T-helper 2 cell treated with Interferon-gamma antibody and Interleukin-4, amounts not matched to agents 5 μg/mL and 100 μg/mL, for 36 hours (primary cell): ENCODE measurements at places on chromosomes 16 and 17.
A peak's percentile ranks its signal among the peaks of the same experiment; 100 is the strongest.

DNA sequence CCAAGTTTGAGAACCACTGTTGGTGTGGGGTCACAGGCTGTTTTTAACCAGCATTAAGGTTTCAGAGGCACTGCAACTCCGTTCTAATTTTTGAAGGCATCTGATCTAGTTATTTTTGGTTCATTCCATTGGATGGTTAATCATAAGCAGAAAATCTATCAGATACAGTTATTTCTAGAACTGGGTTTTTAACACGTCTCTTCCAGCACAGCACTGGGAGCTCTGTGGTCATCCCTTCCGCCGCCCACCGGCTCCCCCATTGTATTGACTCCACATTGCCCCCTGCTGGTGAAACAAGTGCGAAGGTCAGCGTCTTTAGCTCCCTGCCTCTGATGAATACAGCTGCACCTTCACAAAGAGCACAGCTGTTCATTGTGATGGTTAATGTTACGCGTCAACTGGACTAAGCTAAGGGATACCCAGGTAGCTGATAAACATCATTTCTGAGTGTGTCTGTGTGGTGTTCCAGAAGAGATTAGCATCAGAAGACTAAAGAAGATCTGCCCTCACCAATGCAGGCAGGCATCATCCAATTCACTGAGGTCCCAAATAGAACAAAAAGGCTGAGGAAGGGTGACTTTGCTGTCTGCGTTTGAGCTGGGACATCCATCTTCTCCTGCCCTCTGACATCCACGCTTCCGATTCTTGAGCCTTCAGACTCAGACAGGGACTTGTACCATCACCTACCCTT, 8.5 kb downstream of the CCL18 start:
- no peak overlapping the region for H3K27ac ChIP-seq
- no peak overlapping the region for H3K4me3 ChIP-seq
- H3K27me3 ChIP-seq = peaks cover 27% of the 10 kb centered on the region
- H3K36me3 ChIP-seq = no peaks in the 10 kb centered on the region
- peak; percentile 78 for DNase-seq
- peaks cover 9% of the 10 kb centered on the region for H3K4me1 ChIP-seq

GRCh38 chr17:62780951-62781350, 27.2 kb downstream of the MARCHF10 start:
- H3K27me3 ChIP-seq = peaks cover 8% of the 10 kb centered on the region
- H3K27ac ChIP-seq = no peak overlapping the region
- no peak overlapping the region for H3K4me3 ChIP-seq
- H3K36me3 ChIP-seq = no peaks in the 10 kb centered on the region

DNA sequence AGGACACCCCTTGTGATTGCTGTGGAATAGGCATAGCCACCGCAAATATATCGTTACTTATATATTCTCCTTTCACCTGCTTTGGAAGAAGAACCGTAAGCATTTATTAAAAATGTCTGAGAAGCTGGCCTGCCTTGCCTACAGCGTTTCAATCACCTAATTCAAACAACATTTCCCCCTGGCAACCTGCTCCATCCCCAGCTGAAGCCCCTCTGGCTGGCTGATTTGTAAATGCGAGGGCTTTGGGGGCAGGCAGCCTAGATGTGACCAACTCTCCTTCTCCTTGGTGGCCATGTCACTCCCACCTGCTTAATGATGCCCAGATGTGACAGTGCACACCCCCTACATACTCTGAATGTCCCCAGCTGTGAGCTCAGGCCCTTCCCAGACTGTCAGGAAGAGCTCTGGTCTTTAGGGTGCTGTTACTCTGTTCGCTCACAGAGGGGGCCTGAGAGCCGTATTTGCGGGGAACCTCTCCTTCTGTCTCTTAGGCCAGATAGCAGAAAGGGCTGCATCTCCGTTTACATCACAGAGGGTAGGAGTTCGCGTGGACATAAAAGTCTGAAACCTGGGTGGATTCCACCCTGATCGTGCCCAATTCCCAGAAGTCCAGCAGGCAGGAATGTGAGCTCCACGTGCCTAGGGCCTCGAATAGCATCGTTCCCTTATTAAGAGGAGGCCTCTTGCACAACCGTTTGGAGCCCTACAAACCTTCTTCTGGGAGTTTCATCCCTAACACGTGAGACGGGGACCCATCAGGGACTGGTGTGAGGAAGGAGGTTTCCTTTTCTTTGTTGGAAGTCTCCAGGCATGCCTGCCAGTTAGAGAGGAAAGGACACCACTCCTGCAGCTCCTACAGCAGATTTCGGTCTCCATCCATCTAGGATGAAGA, 2.4 kb upstream of the SDK2 start:
- H3K4me1 ChIP-seq = peaks cover 3% of the 10 kb centered on the region
- H3K27ac ChIP-seq = no peak overlapping the region
- peaks cover 67% of the 10 kb centered on the region for H3K27me3 ChIP-seq

GRCh38 chr16:3570420-3571062, 6.7 kb downstream of the NLRC3 start:
- DNase-seq = no peak
- no peak overlapping the region for H3K27ac ChIP-seq
- peaks cover 19% of the 10 kb centered on the region for H3K4me1 ChIP-seq

DNA sequence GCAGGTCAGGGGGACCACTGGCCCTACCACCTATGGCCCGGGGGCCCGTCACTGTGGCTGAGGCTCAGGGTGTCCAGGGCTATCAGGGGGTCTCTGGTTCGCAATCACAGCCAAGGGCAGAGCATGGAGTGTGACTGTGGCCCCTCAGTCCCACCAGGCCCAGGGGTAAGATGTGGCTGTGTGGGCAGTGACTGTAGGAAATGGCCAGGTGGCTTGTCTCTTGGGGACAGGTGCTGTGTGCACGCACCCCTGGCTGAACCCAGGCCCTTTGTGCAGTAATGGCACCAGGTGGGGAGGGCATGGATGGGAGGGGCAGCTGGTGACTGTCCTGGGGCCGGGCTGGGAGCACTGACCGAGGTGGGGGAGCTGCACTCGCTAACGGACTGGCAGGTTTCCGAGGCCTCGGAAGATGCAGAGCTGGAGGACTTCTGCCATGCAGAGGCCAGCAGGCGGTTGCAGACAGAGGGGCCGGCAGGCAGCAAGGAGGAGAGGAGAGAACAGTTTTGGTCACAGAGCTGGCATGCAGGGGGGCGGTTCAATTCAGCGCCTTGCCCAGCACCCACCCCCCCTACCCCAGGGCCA, 18.8 kb downstream of the IL34 start:
- no peak for DNase-seq
- peaks cover 2% of the 10 kb centered on the region for H3K27me3 ChIP-seq
- no peaks in the 10 kb centered on the region for H3K36me3 ChIP-seq

DNA sequence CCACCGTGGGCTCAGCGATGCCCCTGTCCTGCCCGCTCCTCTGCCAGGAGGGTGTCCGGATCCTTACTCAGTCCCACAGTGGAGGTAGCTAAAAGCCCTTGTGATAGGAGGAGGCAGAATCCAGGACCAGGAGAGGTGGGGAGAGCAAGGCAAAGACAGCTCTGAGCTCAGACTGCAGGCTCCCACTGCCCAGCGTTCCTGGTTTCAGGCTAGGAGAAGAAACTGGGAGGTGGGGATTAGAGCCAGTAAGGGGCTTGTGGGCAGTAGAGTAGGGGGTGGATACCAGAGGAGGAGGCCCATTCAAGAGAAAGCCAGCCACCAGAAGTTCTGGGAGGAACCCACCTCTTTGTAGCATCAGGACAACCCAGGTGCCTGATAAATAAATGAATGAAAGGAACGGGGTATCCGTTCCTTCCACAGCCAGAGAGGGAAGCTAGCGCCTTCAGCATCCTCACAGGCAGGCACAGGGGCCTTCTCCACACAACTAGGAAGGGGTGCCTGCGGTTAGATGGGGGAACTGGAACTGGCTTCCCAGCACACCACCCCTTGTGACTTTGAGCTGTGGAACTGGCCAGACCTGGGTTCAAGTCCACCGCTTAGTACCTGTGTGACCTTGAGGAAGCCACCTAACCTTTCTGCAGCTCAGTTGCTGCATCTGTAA, 2.3 kb downstream of the IL21R start:
- peaks cover 67% of the 10 kb centered on the region for H3K4me1 ChIP-seq
- DNase-seq = no peak
- peaks cover 28% of the 10 kb centered on the region for H3K36me3 ChIP-seq
- no peaks in the 10 kb centered on the region for H3K27me3 ChIP-seq
- H3K4me3 ChIP-seq = peak overlapping the region; percentile 98
- H3K27ac ChIP-seq = peak overlapping the region; percentile 98

DNA sequence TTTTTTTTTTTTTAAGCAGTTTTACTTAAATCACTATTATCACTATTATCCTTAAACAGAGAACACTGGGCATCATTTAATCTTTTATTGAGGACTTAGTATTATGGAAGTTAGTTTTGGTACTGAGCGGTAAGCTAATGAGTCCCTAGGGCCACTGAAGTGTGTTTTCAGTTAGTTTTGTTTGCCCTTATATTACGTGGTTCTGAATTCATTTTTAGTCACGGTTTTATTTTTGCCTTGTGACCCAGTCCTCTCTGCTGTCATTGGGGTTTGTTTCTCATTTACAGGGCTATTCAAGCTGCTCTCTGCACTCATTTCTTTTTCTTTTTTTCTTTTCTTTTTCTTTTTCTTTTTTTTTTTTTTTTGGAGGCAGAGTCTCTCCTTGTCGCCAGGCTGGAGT, 17.3 kb downstream of the RABEP1 start:
- H3K36me3 ChIP-seq = peaks cover 17% of the 10 kb centered on the region
- H3K4me1 ChIP-seq = peaks cover 5% of the 10 kb centered on the region
- H3K27me3 ChIP-seq = no peaks in the 10 kb centered on the region
- no peak overlapping the region for H3K4me3 ChIP-seq
- no peak for DNase-seq
- no peak overlapping the region for H3K27ac ChIP-seq

GRCh38 chr16:9308850-9309249, 217.4 kb downstream of the HAPSTR1 start:
- no peak overlapping the region for H3K4me3 ChIP-seq
- no peak for DNase-seq
- H3K27ac ChIP-seq = no peak overlapping the region
- H3K27me3 ChIP-seq = no peaks in the 10 kb centered on the region

DNA sequence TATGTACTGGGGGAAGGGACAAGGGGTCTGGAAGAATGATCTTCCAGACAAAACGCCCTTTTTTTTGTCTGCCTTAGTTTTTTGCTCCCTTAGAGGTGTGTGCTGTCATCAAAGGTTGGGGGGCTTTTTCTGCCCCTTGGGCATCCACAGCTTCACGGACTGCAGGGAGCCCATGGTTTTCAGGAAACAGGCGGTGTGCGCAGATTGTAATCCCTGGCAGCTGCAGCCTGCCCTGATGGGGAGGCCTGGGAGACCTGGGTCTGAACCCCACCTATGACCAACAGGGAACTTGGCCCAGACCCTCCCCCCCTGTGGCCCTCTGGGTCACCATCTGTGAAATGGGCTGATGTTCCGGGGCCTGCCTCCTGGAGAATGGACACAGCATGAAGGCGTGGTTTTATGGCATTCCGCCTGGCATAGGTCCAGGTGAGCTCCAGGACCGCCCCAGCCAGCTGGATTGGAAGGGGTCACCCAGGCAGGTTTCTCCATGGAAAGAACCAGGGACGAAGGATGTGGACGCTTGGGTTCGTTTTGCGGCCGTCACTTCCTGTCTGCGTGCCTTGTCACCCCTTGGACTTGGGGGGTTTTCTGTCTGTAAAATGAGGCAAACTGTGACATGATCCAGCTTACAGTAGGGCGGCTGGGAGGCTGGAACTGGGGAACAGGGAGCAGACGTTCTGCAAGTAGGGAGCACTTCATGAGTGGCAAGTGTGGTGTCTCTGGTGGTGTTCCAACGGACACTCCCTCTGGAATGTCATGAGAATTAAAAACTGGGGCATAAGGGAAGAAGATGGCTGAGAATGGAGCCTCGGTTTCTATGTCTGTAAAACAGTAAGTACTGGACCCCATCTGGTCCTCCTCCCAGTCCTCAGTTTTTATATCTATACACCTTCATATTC, 1.5 kb downstream of the CPNE2 start:
- peaks cover 33% of the 10 kb centered on the region for H3K27me3 ChIP-seq
- peak overlapping the region; percentile 36 for H3K27ac ChIP-seq
- peak overlapping the region; percentile 77 for H3K4me3 ChIP-seq
- DNase-seq = no peak

DNA sequence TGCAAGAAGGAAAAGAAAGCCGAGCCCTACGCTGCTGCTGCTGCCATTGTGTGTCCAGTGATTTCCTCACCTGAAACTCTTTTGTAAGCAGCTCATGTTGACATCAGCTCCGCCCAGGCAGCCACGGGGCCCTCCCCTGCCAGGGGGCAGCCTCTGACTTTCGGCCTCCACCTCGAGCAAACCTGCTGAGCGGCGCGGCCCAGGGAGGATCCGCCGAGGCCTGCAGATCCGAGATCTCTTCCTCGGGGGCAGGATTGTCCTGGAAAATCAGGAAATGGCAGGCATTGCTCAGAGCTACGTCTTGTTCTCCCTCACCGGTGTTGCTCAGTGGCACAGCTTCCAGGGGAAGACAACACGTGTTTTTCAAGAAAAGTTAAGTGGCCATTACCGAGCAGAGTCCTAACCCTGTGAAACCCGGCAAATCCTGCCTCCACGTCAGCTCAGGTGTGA, 35.6 kb upstream of the ZNF750 start:
- H3K27me3 ChIP-seq = no peaks in the 10 kb centered on the region
- H3K4me1 ChIP-seq = peaks cover 35% of the 10 kb centered on the region
- H3K36me3 ChIP-seq = peaks cover 37% of the 10 kb centered on the region
- DNase-seq = no peak
- no peak overlapping the region for H3K27ac ChIP-seq

DNA sequence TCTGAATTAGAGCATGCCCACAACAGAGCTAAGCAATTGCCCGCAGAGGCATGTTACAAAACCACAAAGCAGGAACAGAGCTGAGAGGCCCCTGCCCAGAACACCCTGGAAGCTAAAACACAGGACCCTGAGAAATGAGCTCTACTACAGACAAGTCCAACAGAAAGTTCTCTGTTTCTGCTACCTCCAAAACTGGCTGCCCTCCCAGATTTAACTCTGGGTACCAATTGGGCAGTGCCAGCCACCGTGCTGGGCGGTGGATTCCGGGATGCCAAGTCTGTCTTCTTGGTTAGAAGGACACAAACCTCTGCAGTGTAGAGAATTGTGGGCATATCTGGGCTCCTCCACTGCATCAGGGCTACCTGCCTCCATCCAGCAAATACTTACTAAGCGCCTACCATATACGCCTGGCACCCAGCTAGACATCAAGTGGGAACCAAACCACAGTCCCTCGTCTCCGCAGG, 1.0 kb downstream of the CMTM4 start:
- H3K4me3 ChIP-seq = peak overlapping the region; percentile 69
- peaks cover 43% of the 10 kb centered on the region for H3K27me3 ChIP-seq
- H3K27ac ChIP-seq = no peak overlapping the region
- peaks cover 14% of the 10 kb centered on the region for H3K4me1 ChIP-seq
- no peaks in the 10 kb centered on the region for H3K36me3 ChIP-seq
- DNase-seq = no peak

DNA sequence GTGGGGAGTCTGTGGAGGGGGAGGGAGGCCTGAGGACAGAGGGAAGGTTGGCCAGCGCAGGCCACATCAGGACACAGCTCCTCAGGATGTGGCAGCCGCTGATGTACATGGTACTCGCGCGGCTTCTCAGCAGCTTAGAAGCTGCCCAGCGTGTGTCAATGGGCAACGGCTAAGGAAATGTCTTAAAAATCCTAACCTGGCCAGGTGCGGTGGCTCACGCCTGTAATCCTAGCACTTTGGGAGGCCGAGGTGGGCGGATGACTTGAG, 53.2 kb downstream of the PGS1 start:
- H3K4me1 ChIP-seq = no peaks in the 10 kb centered on the region
- H3K4me3 ChIP-seq = no peak overlapping the region
- H3K36me3 ChIP-seq = peaks cover 8% of the 10 kb centered on the region
- H3K27ac ChIP-seq = no peak overlapping the region
- DNase-seq = no peak
